ENCODE measurements at places on chromosomes 7 and 10.

GRCh38 chr7:127245002-127245401 lies 7.7 kb downstream of the GRM8 start:
- no peak for DNase-seq

- no peak for DNase-seq
Observed at GRCh38 chr7:78900806-78901205, 552.7 kb downstream of the MAGI2 start.

DNA sequence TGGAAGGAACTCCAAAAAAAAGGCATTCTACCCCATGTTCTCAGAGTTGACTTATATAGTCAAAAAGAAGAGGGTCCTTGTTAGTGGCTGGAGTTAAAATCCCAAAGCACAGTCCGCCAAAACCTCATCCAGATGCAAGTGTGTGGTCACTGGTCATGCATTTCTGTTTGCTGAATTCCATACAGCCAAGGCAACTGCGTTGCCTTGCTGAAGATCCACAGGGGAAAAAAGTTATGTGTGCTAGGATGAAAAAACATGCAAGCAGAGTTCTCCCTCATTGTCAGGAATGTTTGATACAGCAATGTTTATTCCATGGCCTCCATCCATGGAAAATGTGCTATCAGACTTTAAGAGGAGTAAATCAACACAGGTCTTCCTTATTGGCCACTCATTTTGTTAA lies 213.1 kb downstream of the CREB5 start:
- no peak for DNase-seq

DNA sequence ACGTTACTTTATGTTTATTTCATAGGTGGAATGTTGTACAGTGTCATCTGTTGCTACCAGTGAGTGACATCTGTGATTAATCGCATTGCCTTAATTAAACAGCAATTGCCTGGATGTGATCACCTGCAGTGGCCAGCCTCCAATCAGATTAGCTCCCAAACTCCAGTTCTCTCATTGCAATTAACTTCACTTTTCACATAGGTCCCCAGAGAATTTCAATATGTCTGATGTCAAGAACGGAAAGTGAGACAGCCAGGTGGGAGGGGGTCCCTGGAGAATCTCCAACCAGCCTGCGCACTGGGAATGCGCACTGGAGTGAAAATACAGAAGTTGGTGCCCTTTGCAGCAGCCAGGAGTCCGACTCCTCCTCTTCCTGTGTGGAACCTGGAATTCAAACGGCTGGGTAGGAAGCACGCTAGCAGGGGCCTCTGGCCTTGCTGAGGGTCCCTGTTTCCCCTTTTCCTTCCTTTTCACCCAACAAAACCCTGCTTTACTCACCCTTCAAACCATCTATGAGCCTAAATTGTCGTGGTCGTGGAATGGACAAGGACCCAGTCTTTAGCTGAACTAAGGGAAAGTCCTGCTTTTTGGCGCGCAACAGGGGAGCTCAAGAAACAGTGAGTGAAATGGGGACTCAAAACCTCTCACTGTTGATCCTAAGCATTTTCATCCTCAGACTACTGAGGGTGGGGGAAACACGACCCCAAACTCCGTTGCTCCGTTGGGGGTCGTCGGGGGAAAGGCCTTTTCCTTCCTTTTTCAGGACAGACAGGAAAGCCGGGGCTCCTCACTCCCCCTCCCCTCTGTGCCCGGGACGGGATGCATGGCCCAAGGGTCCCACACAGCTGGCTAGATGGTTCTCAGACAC lies 1355.5 kb upstream of the LRRTM3 start:
- DNase-seq = no peak

- no peak for DNase-seq
Observed at GRCh38 chr7:20151708-20152456, 65.3 kb downstream of the MACC1 start.

GRCh38 chr10:22319547-22319979 lies 1.3 kb upstream of the BMI1 start:
- no peak for DNase-seq

- no peak for DNase-seq
Observed at GRCh38 chr10:102147561-102147960, 4.6 kb upstream of the NOLC1 start.

- no peak for DNase-seq
Observed at GRCh38 chr7:55558962-55559920, 13.1 kb downstream of the VOPP1 start.

- DNase-seq = no peak
Observed at GRCh38 chr7:3649250-3649649, 348.2 kb downstream of the SDK1 start.
